G401 (cell line): ENCODE measurements at places on chromosomes 4 and X.

GRCh38 chrX:14758029-14758491 is 114.8 kb downstream of the FANCB start:
- no peak for DNase-seq

GRCh38 chr4:109441862-109442458 is 8.3 kb downstream of the SEC24B start:
- DNase-seq: no peak

DNA sequence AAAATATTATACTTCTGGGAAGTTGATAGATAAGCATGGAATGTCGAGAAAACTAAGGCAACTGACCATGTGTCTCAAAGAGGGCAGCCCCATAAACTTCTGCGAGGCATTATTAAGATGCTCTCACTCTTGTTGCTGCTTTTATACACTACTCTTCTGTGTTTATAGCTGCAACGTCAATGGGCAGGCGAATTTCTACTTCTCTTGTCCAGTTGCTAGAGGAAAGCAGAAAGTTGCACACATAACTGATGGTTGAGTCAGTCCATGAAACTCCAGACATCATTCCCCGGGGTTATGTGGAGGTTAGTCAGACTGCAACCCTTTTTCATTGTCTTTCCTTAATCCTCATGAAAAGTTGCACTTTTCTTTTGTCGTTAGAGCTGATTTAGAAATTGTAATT is 39.8 kb downstream of the VCX3B start:
- DNase-seq: no peak

- no peak for DNase-seq
These were observed 73.5 kb upstream of the ZFP42 start for GRCh38 chr4:187921946-187922623.

- no peak for DNase-seq
These were observed 451.8 kb upstream of the PCDH7 start for GRCh38 chr4:30268370-30268769.

- no peak for DNase-seq
These were observed 240.5 kb downstream of the MAML3 start for GRCh38 chr4:139913398-139913990.

DNA sequence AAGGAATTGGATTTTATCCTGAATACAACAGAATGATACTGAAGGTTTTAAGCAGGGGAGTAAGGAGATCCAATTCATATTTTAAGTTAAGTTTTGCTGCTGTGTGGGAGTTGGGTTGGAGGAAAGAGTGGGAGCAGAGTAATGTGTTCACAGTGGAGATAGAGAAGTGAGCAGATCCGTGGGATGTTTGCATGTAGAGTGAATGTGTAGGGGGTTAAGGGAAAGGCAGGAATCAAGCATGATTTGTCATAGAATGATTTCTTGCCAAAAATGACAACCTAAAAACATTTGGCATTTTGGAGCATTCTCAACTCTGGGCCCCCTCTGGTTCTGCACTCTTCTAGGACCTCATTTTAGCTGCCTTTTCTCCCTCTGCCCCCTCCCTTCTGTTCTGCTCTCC is 76.6 kb downstream of the ARHGAP10 start:
- no peak for DNase-seq

DNA sequence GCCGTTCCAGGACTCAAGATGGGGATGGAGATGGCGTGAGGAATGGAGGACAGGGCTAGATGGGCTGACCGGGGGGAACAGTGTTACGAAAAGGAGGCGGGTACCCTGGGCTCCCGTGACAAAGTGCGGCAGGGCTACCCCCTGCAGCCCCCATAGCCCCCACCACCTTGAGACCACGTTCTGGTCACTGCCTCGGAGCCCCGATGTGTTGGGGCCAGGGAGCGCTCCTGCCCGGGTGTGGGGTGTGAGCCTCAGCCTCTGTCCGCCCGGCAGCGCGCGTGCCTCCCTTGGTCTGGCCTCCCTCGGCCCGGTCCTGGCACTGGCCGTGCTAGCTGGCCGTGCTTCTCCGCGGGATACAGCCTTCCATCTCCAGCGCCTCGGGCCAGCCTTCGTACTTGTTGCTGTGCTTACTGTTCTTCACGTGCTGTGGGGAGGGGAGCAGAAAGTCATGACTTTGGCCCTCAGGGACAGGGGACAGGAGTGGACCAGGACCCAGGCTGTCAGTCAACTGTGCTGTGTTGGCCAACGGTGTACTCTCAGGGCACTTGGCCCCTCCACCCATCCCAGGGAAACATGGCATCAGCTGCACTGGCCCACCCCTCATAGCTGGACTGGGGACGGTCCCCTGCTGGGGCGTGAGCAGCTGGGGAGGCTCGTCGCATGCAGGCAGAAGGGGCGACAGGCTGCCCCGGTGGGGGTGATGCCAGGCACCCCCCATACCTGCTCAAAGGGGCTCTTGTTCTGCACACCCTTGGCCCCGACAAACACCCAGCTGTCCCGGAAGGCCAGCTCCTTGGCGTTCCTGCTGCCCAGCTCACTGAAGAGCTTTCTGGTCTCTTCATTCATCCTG is 9.3 kb downstream of the FAM3A start:
- DNase-seq: no peak
